ENCODE measurements at places on chromosomes 3 and 15.

DNA sequence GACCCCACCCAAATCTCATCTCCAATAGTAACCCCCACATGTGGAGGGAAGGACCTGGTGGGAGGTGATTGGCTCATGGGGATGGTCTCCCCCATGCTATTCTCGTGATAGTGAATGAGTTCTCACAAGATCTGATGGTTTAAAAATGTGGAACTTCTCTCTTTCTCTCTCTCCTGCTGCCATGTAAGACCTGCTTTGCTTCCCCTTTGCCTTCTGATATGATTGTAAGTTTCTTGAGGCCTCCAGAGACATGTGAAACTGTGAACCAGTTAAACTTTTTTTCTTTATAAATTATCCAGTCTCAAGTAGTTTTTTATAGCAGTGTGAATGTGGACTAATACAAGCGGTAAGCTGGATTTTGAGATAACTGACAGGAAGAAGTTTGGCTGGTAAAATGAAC lies 60.3 kb upstream of the MBNL1 start:
- no peak for DNase-seq

GRCh38 chr15:66131831-66132230 lies 121.7 kb downstream of the MEGF11 start:
- DNase-seq: no peak

- DNase-seq: no peak
Measured at GRCh38 chr3:189748046-189748445, 116.9 kb downstream of the TP63 start.

DNA sequence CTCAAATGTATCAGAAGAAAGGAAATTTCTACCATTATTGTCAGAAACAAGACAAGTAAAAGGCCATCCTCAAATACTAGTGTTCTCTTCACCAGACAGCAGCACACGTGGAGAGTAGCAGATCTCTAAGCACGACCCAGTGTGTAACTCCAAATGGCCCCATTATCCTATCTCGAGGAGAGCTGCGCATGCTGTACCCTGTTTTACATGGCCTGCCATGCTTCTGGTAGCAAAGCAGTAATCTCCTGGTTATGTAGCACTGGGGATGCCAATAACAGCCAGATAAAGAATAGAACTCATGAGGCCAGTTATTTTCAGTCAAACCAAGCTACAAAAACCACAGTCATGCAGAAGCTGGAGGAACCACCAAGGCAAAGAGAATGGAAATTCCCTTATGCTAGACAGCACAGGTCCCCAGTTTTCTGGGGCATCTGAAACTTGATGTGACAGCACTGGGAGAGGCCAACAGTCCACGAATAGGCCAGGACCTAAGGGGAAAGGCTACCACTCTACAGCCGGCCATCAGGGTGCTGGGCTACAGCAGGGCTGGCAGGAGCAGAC lies 73.0 kb downstream of the LIPC start:
- DNase-seq: no peak

GRCh38 chr3:169147238-169148008 lies 516.1 kb downstream of the MECOM start:
- DNase-seq: no peak

DNA sequence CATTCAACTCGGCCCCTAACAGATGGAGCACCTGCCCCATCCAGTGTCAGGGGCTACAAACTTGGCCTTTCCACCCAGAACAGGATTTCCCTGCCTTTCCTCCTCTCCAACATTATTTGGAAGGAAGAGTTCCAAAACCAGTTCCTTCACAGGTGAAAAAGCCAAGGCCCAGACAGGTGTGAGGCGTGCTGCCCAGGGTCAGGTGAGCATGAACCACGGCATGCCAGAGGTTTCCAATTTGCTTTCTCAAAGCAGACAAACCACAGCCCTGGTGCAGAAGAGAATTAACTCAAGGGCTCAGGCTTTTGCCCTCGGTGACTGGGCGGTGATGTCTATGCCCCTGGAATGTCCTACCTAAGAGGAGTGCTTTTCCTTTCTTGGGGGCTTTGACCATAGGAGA lies 43.2 kb downstream of the LDHAL6B start:
- no peak for DNase-seq

GRCh38 chr3:125589547-125590122 lies 5.7 kb downstream of the OSBPL11 start:
- no peak for DNase-seq

DNA sequence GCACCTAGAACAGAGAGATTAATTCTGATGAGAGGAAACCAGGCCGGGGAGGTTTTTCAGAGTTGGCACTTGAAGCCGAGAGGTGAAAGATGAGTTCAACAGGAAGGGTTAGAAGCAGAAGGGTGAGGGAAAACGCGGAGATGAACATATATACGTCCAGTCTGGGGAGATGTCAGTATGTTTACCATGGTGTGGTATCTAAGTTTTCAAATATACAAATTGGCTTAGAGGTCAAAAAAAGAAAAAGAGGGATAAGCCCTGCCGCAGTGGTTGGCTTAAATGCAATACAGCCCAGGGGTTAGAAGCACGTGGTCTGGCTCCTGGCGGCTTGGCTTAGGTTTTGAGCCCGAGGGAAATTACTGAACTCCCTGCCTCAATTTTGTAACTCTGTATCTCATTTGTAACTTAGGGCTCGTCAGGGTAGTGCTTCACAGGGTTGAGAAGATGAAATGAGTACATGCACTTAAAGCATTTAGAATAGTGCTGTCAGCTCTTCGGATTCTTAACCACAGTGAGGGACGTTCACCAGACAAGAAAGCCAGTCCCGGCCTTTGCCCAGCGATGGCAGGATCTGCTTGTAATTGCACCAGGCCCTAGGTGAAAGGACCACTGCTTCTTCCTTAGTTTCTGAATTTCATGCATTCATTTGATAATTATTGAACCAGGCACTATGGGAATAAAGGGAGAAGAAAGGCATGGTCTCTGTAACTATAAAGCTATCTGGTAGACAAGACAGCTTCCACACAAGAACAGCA lies 6.4 kb downstream of the HES1 start:
- DNase-seq: no peak

- DNase-seq: no peak
Measured at GRCh38 chr15:69973102-69973714, 124.5 kb downstream of the TLE3 start.

DNA sequence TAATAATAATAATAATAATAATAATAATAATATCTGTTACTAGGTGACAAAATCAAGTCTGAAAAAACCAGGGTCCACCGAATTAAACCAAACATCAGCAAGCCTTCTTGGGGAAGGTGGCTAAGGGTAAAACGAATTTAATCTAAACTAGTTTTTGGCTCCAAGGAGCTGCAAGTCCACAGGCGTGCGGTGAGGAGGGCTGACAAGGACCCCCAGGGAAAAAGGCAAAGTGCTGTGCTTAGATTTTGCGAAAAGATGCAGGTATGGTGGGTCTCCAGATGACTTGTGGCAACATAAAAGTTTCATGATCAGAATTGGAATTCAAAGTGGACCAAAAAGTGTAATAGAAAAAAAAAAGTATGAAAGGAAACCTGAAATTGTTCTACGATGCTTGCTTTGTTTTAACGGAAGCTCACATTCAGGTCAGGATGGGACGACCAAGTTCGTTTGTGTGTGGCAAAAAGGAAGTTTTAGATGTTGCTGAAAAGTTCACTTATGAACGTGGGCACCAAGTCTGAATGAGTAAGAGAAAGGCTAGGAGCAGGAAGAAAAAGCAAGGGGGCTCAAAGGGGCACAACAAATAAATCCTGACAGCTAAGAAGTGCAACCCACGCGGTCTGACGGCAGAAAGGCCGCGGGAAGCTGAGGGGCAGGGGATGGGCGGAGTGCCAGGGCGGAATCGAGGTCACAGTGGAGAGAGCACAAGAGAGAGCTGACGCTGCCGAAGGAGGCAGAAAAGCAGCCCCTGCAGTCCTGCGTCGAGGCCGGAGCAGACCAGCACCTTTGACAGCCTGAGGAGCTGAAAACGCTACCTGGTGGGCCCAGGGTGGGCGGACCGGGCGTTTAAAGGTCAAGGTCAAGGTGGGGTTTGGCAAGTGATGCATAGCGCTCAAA lies 1.1 kb downstream of the WDR82 start:
- DNase-seq: no peak

DNA sequence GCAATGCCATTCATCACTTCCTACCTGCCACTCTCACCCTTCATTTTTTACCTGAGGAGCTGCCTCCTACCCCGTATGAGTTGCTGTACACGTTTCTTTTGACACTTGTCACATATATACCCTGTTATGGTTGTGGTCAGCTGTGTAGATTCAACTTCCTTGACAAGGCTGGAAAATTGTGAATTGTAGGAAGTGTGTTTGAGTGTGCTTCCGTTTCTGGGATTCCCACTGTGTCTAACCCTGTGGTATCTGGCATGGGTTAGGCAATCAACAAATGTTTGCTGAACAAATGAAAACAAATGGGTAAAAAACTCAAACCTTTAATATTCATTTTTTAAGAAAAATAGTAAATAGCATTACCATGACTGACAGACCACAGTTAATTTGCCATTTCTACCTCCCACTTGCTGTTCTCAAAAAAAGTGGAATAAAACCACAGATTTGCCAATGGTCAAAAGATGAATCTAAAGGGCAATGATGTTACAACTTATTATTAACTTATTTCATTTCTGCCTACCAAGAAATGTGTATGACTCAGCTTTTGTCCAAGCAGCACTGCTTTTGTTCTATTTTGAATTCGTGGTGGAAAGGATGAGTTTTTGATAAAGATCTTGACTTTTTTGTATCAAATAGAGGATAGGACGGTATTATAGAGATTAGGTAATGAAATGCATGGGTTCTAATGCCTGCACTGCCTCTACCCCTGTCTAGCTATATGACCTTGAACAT lies 404.6 kb downstream of the LPP start:
- DNase-seq: peak; percentile 38

DNA sequence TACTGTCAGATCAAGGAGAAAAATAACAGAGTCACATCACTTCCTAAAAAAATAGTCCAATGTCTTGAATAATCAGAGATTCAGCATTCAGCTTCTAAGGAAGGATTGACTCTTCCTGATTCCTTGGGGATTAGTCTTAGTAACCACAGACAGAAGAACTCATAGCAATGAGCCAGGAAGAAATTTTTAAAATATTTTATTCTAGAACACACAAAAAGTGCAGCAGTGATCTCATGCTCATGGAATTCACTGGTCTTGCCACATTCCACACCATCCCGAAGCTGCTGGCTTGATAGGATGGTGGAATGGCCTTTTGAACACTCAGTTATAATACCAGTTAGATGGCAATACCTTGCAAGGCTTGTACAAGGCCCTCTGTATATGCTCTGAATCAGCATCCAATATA lies 43.0 kb upstream of the ABI3BP start:
- DNase-seq: no peak

DNA sequence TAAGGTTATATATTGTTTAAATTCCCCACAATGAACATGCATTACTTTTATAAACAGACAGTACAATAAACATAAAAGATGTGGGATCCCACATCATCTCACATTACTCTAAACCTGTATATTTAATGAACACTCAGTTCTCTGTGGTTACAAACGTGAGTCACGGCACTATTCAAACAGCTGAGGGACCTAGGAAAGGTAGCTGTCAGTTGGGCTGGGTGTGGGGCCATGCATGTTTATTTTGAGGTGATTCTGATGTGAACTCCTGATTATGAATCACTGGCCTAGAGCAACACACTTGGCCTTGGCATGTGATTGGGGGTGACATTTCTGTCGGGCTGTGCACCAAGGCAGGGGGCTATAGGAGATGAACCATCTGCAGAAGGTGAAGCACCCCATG lies 147.6 kb upstream of the HACD2 start:
- DNase-seq: no peak

DNA sequence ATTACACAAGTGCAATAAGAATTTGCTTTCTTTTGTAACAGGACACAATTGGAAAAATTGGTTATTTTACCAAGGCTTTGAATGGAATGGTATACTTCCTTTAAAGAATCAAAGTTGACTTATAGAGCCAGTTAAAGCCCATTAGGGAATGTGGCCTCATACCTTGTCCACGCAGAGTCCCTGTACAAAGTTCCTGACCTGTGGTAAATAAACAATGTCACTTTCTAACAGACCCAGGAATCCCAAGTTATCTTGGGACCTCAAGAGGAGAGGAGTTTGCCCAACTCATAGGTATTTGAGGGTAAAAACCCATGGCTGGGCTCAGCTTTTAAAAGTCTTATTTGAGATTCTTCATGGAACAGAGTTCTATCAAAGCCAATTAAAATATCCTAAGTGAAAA lies 12.0 kb upstream of the NUP210 start:
- DNase-seq: no peak

DNA sequence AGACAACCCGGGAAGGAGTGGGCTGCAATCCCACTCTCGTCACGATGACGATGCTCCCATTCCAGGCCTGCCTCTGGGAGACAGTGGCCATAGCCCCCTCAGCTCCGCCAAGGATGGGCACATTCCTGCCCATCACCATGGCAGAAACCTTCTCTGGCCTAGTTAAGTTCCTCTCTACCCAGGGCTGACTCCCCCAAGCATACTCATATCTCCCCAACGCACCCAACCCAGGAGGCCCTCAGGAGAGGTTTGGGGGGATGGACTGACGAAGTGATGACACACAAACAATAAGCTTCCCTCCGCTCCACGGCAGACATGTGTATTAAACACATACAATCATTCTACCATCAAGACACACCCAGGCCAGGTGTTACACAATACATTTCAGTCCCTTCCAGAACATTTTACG lies 60.1 kb downstream of the VGLL4 start:
- no peak for DNase-seq

DNA sequence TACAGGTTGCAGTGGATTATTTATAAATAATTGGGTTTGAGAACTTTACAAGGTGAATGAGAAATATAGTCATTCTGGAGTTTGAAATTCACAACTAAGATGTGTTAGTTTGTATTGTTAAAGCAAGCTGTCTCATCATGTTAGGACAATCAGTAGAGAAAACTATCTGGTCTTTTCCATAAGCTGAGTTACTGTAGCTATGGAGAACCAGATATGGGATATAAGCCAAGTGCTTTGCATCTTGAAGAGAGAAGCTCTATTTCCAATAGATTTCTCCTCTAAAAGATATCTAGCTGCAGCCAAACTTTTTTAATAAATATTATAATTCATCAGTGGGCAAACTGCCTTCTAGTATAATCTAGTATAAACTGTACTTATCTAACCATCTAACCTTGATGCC lies 11.3 kb downstream of the P3H2 start:
- DNase-seq: no peak

DNA sequence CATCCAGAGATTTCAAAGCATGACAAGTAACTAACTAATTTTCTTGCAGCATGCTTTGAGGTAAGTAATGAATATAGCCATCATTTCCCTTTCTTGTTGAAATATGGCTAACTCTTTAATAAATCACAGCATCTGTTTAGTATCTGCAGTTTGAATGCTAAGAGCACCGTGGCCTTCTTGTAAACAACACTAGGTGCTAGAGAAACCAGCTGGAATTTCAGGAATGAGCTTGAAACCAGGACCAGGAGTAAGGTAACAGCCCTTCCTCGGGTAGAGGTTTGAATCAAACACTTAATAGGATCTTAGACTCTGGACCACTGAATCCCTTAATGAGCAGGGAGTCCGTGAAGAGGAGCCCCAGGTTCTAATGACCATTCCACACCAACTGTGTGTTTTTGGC lies 13.6 kb downstream of the CALML4 start:
- DNase-seq: no peak

- DNase-seq: no peak
Measured at GRCh38 chr15:56699743-56700142, 33.6 kb downstream of the ZNF280D start.

GRCh38 chr3:39126532-39127071 lies 19.1 kb downstream of the TTC21A start:
- peak; percentile 65 for DNase-seq

Measured in GDM1 (cell line).